ENCODE measurements at places on chromosomes 1 and 21.

DNA sequence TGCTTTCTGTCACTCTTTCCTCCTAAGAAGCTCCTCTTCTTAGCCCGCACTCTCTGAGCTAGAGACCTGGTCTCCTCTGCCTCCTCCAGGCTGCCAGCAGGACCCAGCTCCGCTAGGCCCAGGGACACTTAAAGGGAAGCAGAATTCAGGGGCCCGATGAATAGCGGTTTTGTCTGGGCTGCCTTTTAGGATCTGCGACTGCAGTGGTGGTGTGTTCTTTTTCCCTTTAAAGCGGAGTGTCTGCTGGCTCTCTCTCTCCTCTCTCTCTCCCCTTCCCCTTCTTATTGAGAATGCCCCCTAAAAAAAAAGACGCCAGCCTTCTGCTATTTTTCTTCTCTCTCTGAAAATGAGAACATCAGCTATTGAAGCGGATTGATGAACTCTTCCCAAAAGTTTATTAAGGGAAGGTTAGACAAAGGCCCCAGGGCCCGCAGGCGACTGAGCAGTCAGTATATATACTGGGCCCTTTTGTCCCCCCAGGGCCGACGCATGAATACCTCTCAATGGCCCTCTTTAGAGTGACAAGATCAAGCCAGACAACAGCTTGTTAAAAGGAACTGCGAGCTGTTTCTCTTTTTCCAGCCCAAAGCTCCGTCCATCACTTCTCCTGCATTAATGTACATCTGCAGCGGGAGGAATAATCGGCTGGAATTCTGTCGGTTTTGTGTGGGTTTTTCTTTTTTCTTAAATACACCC, 27.0 kb downstream of the PAX7 start:
- DNase-seq, result no peak

GRCh38 chr1:206923009-206923960, 1.5 kb upstream of the FCMR start:
- peak; percentile 49 for DNase-seq

GRCh38 chr1:215250913-215251312, 168.4 kb downstream of the KCNK2 start:
- no peak for DNase-seq

- no peak for DNase-seq
Observed at GRCh38 chr1:48691429-48692001, 85.2 kb downstream of the BEND5 start.

- no peak for DNase-seq
Observed at GRCh38 chr21:36527317-36527716, 47.4 kb upstream of the CLDN14 start.

DNA sequence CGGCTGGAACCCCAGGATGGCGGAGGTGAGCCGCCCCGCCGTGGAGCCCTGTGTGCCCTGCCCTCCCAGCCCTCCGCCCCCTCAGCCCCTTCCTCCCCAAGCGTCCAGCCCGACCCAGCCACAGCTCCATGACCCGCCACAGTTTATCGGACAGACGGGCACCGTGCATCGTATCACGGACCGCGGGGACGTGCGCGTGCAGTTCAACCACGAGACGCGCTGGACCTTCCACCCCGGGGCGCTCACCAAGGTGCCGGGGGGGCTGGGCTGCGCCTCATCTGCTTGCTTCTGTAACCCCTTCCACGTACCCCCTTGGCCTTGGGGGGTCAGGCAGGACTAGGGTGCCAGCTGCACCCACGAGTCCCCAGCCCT, 6.6 kb upstream of the MMP23B start:
- DNase-seq, result no peak

Data from activated T-cell treated with anti-CD3 and anti-CD28 coated beads for 48 hours (primary cell).